ENCODE measurements at places on chromosomes 1 and 21.

DNA sequence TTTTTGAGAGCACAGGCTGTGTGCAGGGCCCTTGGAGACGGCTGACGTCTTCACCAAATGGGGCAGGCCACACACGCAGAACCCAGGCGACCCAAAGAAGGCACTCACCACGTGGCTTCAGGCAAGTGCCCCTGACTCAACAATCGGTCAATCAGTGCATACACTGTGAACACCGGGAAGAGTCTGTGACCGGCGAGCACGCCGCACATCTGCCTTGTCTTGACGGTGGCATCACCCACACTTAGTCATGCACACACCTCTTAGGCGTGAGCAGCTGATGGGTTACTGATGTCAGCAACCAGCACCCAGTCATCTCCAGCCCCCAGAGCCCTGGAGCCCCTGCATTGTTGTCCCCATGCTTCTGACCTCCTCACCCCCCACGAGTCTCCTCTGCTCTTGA lies 4.9 kb upstream of the LRRC3 start:
- no peak for DNase-seq

GRCh38 chr1:183218971-183219615 lies 33.0 kb downstream of the LAMC2 start:
- DNase-seq: no peak

DNA sequence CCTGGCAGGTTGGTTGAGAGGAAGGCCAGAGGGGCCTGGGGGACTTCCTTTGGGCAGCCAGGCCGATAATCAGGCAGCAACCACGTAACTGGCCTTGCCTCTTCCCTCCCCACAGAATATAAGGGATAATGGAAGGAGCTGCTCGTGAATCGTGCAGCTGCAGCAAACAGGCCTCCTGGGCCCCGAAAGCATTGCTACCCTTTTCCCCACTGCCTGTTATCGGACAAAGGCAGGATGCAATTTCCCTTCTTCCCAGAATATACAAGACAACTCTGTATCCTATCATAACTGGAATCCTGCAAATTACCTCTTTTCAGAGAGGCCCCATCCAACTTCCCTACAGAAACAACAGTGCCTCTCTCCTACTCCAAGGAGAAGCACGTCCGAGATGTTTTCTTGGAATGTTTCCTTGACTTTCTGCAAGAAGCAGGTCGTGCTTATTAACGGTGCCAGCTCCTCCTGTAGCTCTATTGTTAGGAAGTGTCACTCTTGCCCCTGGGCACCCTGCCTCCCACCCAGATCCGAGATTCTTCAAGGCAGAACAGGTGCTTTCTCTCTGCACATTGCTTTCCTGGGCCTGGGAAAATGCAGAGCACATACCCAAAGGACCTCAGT lies 106.0 kb upstream of the TIAM1 start:
- DNase-seq: no peak

DNA sequence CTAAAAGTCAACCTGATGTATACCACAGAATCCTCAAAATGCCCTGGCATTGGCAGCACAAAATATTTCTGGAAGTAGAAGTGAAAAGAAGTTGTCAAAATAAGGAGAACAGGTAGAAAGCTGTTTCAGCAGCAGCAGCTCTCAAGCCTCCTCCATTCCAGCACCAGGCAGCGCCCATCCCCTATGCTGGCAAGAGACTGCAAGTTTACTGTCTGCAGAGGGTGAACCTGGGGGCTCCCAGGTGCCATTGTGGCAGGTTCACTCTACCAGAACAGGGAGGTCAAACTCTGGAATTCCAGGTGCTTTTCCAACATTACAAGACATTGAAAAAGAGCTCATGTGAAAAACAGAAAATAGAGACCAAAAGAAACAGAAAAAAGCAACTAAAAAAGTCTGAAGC lies 128.8 kb upstream of the CTTNBP2NL start:
- DNase-seq: no peak

GRCh38 chr1:204589409-204590038 lies 73.3 kb downstream of the MDM4 start:
- DNase-seq: no peak

GRCh38 chr1:166974647-166975345 lies 544 bp downstream of the ILDR2 start:
- DNase-seq: peak; percentile 31

DNA sequence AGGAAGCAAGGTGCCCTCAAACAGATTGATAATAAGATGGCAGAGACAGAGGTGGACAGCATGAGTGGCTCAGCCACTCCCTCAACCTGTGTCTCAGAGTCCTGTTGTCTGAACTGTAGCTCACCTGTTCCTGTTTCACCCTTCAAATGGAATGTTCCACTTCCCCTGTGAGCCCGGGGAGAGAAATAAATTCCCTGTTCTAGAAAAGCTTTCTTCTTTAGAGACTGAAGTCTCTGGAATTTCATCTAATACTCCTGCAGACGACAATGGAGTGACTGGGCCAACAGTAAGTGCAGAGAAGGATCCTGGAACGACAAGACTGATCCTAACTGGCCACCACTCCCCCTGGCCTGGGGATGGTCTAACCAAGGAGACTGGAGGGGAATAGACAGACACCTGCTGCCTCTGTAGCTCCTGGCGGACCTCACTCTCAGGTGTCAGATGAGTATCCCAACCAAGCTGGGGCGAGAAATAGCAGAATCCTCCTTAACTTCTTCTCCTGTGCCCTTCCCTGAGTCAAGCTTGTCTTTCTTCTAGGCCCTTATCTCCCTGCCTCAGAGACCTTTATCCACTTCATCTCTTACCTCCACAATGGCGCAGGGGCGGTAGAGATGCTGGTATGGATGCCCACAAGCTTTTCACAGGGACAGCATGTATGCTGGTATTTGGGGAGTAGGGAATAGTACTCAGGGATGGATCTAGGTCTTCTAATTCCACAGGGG lies 45.4 kb downstream of the PLEKHA6 start:
- DNase-seq: no peak

- no peak for DNase-seq
Measured at GRCh38 chr1:113538225-113538624, 147.9 kb downstream of the MAGI3 start.

- no peak for DNase-seq
Measured at GRCh38 chr1:48205522-48205921, 17.0 kb upstream of the SLC5A9 start.

All from stimulated activated CD4-positive, alpha-beta T cell treated with anti-CD3 and anti-CD28 coated beads, Interleukin-12 subunit alpha, Interleukin-12 subunit beta, amount 100 ng/mL, for 24 hours (primary cell).